Fibroblast of skin of scalp (primary cell): ENCODE measurements at places on chromosomes 2 and 18.
A peak's percentile ranks its signal among the peaks of the same experiment; 100 is the strongest.

DNA sequence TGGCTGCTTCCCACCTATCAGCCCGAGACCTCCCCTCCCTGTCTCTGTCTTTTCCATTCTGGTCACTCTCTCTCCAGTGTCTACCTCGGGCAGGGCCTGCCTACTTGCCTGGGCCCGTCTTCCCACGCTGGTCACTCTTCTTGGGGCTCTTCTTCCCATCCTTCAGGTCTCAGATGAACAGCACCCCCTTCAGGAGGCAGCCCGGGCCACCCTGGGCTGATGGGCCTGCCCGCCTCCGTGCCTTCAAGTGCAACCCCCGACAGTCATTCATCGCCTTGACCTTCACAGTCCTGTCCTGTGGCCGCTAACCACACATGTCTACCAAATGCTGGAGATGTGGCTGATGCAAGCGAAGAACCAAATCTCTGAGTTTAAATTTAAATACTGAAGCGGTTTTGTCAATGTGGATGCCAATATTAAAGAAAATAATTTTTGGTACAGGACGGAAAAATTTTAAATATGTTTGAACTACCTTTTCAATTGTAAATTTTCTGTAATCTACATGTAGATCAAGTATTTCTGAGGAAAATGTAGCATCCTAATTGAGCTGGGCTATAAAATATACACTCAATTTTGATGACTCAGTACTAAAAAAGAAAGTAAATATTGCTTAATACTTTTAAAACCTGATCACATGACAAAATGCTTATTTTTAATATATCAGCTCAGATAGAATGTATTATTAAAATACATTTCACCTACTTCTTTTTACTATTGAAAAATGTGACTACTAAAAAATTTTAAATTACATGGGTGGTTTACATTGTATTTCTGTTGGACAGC, 96.4 kb downstream of the LAMA1 start:
- DNase-seq, result no peak

- peak; percentile 71 for DNase-seq
These were observed 138.3 kb upstream of the STK17B start for GRCh38 chr2:196309691-196310090.

GRCh38 chr2:221571551-221572218, 419 bp downstream of the EPHA4 start:
- no peak for DNase-seq

DNA sequence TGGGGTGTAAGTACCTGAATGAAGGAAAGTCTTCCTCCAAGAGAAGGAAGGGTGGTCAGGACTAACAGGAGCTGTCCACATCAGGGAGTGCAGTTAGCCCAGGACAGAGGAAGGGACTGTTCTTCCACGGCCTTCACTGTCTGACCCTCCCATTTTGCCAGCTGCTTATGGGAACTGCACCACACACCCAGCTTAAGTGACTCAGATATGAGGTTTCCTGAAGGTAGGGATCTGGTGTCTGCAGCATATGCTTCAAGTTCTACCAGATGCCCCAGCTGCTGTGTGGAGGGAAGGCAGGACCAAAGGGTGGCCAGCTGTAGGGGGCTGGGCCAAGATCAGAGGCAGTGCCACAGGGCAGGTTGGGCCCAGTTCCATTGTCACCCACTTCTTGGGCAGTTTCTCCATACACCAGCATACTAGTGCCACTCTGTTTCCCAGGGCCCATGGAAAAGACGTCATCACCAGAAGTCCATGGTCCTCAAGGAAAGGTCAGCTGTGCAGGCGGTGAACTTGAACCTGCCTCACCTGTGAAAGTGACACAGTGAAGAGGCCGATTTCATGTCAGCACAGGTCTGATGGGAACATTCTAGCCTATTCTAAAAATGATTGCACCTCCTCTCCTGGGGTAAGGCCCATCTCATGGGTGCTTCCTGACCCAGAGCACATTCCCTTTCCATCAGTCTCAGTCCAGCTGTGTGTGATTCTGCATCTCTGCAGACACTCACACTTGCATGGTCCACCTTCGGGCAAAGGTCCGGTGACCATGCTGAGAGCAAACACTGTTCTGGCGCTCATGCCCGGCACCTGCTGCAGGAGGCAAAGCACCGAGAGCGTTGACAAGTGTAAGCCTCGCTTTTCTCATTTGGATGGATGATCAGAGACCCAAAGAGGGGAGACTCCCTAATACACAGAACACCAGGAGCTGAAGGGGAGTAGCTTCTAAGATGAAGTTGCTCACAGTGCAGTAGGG, 68.0 kb downstream of the ACAA2 start:
- no peak for DNase-seq

GRCh38 chr18:1408376-1408775, 503.7 kb downstream of the ADCYAP1 start:
- no peak for DNase-seq

- DNase-seq, result no peak
These were observed 91.2 kb downstream of the ASAP2 start for GRCh38 chr2:9297807-9298206.

- DNase-seq, result no peak
These were observed 100.9 kb upstream of the KLF7 start for GRCh38 chr2:207266648-207267047.

DNA sequence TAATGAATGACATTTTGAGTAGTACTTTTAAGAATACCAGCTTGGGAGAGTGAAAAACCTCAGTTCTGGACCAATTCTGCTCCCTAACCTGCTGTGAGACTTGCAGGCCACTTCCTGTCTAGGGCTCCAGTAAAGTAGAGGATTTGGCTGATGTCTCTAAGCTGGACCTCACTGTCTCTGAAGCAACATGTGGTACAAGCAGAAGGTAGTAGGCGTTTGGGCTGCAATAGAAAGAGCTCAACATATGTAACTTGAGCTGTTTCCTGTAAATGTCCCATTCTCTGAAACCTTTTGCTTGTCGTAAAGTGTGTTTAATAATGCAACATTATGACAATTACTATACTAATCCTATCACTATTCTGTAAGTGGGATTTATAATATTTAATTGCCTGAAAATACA, 213.1 kb downstream of the MYO3B start:
- DNase-seq, result no peak

- peak; percentile 91 for DNase-seq
These were observed 64.9 kb upstream of the WIPF1 start for GRCh38 chr2:174662459-174662858.

- peak; percentile 10 for DNase-seq
These were observed 33.3 kb downstream of the STRADB start for GRCh38 chr2:201484805-201485204.

DNA sequence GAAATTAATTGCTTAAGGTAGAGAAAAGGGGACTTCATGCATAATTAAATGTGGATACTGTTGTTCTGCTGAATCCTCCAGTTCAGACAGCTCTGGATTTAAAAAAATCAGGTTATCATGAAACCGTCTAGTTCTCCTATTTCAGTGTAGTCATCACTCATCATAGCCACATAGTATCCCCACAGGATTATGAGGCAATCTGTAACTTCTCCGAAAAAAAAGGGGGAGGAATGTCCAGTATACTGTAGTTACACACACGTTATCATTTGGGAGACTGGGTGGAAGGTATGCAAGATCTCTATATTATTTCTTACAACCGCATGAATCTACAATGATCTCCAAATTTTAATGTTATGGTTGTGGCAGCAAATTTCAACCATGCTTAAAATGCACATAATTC, 114.0 kb downstream of the HIBCH start:
- peak; percentile 58 for DNase-seq

DNA sequence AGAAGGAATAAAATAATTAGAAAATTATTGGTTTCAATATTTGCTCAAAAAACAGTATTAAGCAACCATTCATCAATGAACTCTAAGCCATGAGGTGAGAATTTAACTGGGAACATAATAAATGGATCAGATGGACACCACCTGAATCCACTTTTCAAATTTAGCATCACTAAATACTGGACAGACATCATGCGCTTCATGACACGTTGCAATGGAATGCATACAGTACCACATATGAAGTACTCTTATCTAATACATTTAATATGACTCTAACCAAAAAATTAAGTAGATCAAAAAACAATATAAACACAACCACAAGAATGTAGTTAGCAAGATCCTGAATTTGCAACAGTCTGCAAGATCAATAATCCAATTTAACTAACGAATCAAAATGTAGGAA, 76.6 kb downstream of the COBLL1 start:
- DNase-seq, result peak; percentile 19

GRCh38 chr2:4354678-4355077, 651.3 kb downstream of the DCDC2C start:
- peak; percentile 4 for DNase-seq

DNA sequence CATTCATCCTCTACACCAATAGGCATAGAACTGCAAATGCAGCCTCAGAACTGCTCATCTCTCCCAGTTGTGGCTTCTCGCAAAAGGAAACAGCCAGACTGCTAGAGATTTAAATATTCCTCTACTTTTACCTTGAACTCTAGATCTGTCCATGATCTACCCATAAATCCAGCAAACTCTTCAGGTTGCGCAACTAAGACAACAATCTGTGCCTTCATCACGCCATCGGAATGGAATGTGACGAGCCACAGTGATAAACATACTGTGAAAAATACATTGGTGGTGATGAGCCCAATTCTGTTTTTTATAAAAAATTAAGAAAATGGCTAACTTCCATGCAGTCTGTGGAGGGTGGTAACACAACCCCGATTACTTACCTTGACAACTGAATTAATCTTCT, 626.7 kb downstream of the LRRTM4 start:
- no peak for DNase-seq

GRCh38 chr2:5365871-5366461, 326.2 kb upstream of the SOX11 start:
- peak; percentile 68 for DNase-seq

- no peak for DNase-seq
These were observed 72.2 kb downstream of the EIPR1 start for GRCh38 chr2:3305431-3305830.

GRCh38 chr2:180829261-180829660, 151.1 kb upstream of the UBE2E3 start:
- DNase-seq, result no peak

- DNase-seq, result no peak
These were observed 76.4 kb downstream of the METTL4 start for GRCh38 chr18:2494921-2495320.

DNA sequence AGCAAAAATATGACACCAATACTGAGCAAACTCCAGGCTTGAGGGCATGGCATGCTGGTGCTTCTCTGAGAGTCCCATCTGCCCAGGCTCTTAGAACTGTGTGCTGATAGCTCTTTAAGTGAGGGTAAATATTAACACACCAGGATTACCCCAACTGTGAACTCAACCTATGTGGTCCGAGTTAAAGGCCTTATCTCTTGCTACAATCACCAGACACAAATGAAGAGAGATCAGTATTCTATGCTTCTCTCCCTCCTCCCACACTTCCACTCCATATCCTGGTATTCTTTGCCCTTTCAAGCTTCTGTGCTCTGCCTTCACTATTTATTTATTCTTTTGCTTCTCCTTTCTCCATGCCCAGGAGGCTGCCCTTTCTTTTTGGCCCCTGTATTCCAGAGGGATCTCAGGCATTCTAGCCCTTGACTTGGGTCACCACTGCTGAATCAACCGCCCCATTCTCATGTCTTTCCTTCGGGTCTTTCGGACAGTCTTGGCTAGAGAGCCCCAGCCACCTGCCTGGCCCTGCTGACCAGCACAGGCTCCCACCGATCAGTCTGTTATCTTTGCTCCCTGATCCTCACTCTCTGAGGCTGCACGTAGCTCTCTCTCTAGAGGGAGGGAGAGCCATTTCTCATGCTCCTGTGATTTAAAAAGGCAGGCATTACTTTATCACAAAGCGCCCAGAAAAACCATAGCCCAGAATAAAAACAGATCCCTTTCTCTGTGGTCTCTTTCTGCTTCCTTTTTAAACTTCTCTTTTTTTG, 17.2 kb upstream of the HK2 start:
- DNase-seq, result no peak

DNA sequence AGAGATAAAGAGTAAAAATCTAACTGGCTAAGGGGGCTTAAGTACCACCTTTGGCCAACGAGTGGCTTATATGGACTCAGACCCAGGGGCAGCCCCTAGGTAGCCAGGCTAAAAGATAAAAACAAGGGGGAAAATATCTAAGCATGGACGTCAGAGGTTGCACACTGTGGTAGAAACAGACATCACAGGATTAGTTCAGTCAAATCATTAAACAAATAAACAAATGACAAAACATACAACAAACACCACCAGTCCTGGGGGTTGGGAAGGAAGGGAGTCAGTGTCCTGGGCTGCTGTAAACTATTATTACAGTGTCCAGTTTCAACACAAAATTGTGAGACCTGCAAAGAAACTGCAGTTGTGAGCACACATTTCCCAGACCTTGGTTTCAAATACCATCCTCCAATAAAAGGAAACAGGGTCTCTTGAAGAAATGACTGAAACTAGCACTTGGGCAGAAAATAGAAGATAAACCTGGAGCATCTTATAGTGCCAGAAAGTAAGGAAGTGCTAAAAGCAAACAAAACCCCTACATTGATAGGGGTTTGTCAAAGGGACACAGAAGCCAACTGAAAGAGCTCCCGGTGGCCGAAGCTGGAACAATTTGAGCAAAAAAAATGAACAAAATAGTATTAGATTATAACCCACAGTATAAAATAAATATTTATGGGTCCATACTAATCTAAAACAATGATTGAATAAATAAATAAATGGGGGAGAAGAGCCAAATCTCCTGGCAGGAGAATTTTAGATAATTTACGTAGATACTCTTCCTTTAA, 154.8 kb upstream of the KLF7 start:
- DNase-seq, result no peak

GRCh38 chr2:201363857-201364560, 6.9 kb upstream of the FLACC1 start:
- peak; percentile 49 for DNase-seq

DNA sequence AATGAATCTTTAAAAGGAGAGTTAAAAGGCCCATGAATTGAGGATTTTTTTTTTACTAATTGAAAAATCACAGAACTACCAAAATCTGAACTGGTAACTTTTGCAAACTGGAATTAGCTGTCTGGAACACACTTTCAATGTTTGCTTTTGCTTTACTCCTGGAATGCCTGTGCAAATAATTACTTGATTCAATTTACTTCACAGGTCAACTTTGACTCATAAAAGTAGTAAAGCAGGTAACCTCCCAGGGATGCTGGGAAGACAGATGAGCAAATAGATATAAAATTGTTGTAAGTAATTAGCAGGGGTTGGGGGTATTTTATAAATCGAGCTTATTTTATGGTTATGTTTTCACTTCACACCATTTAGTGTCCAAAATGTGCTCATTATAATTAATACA, 398.3 kb upstream of the HNRNPA3 start:
- DNase-seq, result no peak

DNA sequence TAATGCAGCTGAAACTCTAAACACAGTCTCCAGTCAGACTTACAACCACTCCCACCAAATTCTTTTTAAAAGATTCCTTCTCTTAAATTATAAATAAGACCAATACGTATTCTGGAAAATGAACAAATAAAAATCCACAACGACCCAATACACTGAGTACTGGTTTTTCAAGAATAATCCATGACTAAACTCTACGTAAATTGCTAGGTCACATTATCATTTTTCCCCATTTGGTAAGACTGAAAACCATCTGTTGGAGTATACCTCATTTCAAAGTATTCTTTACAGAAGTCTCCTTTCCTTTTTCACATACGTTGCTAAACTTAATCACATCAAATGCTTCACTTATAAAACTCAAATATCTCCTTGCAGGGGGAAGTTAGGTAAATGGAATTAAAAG, 6.0 kb downstream of the ZNF516 start:
- DNase-seq, result no peak
